ENCODE measurements at places on chromosomes 4 and X.

DNA sequence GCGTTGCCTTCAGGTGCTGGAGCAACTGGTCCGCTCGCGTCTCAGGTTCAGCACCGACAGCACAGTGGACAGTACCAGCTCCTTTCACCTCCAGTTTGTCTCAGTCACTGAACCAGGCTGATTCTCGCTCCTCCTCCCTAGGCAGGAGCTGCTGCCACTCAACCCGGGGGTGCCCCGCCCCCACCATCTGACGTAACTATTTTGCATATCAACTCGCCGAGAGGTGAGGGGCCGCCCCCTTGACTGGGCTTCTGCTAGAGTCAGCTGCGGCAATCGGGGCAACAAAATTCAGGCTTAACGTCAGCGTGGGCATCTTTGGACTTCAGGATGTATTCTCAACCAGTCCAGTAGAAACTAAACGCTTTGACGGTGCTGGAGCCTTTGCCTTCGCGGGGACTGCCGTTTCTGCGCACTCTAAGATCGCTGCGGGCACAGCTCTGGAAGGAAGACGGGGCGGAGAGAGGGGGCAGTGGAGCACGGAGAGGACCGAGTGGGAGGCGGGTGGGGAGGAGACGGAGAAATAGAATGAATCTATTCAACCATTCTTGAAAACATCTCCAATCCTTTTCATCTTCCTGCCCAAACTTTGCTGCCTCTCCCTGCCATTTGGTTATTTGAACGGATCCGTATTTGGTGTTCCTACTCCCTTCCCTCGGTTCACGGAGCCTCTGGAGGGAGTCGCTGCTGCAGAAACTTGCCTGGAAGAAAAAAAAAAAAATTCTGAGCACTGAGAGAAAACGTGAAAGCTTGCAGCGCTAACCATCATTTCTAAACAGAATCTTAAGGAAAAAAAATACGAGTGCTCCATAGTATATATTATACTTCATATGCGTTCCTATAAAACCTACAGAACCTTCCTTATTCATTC is at the start of gene FSTL5:
TSS of gene FSTL5 (minus strand) at position 109 of the 868 bp plus-strand sequence. CDS start 52,604 bp downstream, outside the sequence.
- DNase-seq, result no peak

DNA sequence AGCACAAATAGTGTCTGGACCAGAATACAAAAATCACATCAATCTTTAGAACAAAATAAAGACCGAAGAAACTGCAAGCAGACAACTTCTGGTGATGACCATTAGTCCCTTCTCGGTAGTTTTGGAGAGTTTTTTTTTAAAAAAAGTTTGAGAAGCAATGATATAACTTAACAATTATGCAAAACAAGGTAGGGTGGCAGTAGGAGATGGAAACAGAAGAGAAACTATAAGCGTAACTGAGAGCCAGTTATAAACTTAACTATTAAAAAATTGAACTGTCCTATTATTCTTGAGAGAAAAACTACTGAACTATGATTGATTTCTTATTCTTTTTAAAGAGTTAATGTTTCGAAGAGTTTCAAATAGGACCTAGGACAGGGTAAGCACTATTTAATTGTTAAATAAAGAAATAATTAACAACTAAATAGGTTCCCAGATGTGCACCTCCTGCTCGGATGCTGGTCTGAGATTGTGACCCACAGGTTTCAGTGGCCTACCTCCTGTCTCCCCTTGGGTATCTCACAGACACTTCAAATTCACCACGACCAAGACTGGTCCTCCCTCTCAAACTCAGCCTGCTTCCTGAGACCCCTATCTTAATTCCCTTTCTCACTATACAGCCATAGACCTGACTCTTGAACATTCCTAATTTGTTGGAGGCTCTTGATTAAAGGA is 81.3 kb downstream of the LEF1 start:
- no peak for DNase-seq

DNA sequence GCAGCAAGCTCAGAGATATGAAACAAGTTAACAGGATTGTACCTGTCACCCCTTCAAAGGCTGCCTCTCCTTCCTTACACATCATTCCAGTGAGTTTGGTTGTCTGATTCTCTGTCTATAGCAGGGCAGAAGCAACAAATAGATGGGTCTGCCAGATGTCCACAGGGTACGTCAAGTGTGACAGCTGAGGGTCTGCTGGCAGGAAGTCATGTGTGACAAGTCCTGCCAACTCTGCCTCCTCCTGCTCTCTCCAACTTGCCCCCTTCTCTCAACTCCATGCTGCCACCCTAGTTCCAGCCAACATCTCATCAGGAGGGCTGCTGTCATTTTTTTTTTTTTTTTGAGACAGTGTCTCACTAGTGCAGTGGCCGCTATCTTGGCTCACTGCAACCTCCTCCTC is 109.2 kb downstream of the NSUN7 start:
- no peak for DNase-seq

DNA sequence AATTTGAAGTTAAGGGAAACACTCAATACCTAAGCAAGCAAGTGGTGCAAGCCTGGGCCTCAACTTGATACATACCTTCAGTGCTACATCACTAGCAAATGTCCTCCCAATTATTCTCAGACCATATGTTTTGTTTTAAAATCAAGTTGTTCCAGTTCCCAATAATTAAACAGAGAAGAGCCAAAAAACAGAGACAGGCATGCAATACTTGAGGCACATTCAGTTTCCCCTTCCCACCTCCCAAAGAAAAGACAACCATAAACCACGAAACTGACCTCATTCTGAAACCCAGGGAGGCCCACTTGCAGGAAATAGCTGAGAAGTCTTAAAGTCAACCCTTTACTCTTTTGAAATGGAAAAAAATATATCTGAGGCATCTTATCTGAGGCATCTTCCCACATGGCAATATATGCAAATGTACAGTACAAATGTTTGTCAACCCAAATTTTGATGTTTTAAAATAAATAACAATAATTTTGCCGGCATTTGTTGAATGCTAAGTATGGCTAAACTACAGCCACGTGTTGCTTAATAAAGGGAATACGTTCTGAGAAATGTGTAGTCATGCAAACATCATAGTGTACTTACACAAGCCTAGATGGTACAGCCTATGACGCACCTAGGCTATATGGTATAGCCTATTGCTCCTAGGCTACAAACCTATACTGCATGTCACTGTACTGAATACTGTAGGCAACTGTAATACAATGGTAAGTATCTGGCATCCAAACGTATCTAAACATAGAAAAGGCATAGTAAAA is 147.5 kb downstream of the TSPAN5 start:
- DNase-seq, result no peak

- DNase-seq, result no peak
Observed at GRCh38 chr4:18180122-18180521, 158.6 kb upstream of the LCORL start.

- DNase-seq, result no peak
Observed at GRCh38 chr4:140930557-140930956, 174.4 kb upstream of the TBC1D9 start.

- DNase-seq, result no peak
Observed at GRCh38 chr4:124948976-124949597, 236.6 kb upstream of the ANKRD50 start.

DNA sequence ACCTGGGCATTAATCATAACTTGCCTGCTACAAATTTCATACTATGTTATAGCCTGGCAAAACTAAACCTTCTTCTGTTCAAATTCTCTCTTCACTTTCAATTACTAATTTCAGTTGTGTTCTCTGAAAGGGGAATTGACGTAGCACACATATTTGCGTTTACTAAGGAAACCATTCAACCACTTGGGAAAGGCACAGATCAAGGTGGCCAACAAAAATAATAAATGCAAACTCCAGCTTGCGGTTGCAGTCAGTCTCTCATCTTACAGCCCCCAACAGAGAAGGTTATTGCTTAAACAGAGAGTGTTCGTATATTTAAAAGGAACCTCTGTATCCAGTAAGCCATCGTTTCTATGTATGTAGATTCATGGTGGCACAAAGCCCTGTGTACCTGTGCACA is 4.0 kb downstream of the SRPX start:
- no peak for DNase-seq

DNA sequence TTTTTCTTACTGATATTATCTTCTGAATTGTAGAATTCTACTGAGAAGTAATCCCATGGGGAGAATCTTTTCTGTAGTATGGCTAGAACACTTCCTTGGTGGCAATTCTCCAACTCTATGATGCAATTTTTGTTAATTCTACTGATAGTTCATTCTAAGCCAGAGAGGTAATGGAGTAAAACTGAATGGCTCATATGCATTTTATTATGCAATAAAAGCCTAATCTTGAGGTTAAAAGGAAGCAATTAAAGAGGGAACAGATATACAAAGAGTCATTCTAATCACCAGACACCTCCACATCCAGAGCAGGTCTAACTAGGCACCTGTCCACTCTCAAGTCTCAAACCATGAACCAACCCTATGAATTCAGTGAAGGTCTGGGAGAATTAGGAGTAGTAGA is 9.7 kb downstream of the RAP2C start:
- DNase-seq, result no peak

- no peak for DNase-seq
Observed at GRCh38 chr4:94463771-94464170, 12.0 kb downstream of the PDLIM5 start.

DNA sequence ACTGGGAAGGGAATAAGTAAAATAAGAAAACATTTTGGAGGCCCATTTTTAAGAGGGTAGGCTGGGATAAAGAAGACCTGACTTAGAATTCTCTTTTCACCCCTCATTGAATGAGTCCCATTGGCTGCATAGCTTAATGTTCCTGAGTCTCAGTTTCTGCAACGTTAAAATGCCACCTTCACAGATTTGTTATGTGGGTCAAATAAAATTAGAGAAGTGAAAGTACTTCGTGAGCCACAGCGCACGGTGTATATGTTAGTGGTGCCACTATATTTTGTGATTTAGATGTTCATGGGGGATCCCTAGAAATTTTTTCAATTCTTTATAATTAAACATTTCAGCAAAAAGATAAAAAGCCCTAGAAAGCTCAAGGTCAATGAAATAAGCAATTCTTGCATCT is 109.2 kb upstream of the HS3ST1 start:
- DNase-seq, result no peak

DNA sequence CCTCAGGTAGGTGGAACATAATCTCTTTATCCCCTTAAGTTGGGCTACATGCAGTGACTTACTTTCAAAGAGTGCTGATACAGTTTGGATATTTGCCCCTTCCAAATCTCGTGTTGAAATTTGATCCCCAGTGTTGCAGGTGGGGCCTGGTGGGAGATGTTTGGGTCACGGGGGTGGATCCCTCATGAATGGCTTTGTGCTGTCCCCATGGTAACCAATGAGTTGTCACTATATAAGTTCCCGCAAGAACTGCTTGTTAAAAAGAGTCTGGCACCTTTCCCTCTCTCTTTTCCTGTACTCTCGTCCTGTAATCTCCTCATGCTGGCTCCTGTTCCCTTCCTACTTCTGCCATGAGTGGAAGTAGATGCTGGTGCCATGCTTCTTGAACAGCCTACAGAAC is 71.3 kb downstream of the GLRA3 start:
- DNase-seq, result no peak

DNA sequence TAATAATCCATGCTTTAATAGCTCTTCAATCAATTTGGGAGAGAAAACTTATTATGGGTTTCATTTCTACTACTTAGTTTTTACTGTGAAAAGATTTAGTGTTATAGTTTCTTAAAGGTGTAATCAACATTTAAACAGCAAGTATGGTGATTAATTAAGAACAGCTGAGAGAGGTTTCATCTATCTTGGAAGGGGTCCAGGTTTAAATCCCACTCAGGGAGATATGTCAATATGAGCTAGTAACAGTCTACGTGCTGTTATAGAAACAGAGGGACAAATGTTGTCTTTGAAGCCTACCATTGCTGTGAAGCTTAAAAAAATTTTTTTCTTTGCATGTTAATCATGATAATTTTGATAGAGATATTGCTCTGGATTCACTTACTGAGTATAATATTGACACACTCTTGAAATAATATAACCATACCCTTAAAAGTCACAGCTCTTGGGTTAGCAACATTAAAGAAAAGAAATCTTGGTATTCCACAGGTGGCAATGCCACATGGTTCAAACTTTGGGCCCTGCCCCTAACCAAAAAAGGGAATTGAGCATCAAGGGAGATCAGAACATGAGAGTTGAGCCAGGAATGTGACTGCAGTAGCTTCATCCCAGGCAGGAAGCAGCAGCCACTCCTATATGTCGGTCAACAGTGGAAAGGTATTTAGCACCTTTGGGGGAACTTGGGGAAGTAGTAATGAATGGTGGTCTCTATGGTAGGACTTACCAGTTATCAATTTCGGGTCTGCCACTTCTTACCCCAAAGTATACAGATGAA is 107.8 kb downstream of the ANK2 start:
- DNase-seq, result no peak

DNA sequence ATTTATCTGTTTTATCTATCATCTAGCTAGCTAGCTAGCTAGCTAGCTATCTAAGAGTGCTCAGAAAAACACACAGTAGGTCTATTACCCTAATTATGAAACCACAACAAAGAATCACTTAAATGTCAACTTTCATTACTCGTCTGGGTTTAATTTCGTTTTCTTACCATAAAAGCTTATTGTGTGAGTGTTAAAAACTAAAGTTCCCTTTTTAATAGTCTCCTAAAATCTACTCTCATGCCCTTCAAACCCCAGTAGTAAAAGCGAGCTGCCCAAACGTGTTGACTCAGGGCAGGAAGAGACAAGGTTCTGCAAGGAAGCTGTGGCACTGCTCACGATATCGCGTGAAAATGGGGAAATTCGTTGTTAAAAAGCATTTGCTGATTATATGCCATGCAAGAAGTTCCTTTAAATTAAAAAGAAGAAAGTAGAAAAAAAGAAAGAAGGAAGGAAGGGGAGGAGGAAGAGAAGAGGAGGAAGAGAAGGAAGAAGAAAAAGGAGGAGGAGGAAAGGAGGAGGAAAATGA is 595 bp downstream of the MBNL3 start:
- DNase-seq, result no peak

GRCh38 chrX:119981286-119982070 is 37.9 kb upstream of the NKAP start:
- DNase-seq, result no peak

GRCh38 chr4:40206426-40206825 is 9.6 kb downstream of the RHOH start:
- no peak for DNase-seq

DNA sequence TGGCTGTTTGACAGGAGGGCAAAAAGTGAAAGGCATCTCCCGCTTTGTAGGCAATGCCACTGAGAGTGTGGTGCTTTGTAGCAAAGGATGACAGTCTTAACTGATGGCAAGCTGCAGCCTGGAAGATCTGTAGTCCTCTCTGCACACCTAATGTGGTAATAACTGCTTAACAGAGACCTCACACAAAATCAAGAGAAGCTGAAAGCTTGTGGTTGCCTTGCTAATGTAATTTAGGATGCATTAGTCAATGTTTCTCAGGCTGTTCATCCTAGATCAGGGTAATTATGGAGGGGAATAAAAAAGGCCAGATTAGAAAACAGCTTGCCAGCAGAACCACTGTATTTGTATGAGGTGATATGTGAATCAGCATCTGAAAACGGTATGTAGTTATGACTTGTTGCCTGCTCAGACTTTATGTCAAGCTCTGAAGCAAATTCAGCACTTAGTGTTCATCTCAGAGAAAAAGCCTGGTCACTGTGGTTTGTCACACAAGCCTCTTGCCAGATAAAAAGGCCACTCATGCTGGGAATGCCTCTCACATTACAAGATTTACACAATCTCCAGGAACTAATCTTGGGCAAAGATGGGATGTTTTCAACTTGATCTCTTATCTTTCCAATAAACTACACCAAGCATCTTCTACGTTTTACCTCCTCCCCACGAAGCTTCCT is 130.8 kb downstream of the ENOX2 start:
- no peak for DNase-seq

GRCh38 chr4:173794662-173795061 is 264.6 kb upstream of the HAND2 start:
- DNase-seq, result no peak

- no peak for DNase-seq
Observed at GRCh38 chr4:176321589-176321988, 1.8 kb downstream of the SPCS3 start.

GRCh38 chr4:70863099-70863790 is 23.6 kb upstream of the GRSF1 start:
- no peak for DNase-seq
